ENCODE measurements at places on chromosomes 12 and 14.

- DNase-seq: no peak
Observed at GRCh38 chr14:95505030-95505589, 11.3 kb downstream of the SYNE3 start.

- DNase-seq: no peak
Observed at GRCh38 chr14:62064751-62065323, 302.6 kb downstream of the SNAPC1 start.

DNA sequence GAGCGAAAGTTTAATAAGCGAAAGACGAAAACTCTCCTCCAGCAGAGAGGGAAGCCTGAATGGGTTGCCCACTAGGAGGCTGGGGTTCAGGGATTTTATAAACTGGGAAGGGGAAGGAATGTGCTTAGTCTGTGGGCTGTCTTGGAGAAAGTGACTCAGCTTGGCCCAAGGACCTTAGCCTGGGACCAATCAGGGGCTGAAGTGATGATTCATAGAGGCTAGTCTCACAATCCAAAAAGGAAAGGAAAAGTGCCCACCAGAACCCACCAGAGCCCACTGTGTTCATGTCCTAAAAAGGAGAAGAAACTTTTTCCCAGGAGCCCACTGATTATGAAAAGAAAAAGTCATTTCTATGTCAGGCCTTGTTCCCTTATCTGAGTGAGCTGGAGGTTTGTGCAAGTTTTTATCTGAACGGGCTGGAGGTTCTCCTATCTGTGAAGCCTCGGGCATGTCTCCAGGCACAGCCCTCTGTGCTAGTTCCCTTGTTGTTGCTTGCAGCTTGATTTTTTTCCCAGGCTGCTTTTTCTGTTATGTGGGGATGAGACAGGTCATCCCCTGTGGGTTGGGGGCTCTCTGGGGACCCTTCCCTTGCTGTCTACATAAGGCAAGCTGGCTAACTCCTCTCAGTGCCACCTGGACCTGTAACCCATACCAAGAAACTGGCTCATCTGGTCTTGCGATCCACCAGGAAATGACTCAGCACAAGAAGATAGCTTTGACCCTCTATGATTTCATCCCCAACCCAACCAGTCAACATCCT is 8.3 kb upstream of the GOLGA5 start:
- DNase-seq: no peak

GRCh38 chr12:115771065-115771464 is 506.4 kb downstream of the MED13L start:
- no peak for DNase-seq

- DNase-seq: no peak
Observed at GRCh38 chr12:69837657-69838415, 12.8 kb downstream of the MYRFL start.

DNA sequence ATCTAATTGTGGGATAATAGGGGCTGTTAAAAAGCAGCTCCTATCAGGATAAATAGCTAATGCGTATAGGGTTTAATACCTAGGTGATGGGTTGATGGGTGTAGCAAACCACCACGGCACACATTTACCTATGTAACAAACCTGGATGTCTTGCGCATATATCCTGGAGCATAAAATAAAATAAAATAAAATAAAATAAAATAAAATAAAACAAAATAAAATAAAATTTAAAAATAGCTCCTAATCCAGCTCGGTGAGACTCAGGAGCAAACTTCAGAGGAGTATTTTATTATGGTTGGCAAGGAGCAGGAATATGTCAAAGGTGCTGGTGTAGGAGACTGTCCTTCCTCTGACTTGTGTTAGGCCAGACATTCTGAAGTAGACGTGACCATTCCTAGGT is 721.0 kb downstream of the BCL11B start:
- no peak for DNase-seq

- DNase-seq: no peak
Observed at GRCh38 chr14:94833633-94834032, 63.7 kb upstream of the GSC start.

DNA sequence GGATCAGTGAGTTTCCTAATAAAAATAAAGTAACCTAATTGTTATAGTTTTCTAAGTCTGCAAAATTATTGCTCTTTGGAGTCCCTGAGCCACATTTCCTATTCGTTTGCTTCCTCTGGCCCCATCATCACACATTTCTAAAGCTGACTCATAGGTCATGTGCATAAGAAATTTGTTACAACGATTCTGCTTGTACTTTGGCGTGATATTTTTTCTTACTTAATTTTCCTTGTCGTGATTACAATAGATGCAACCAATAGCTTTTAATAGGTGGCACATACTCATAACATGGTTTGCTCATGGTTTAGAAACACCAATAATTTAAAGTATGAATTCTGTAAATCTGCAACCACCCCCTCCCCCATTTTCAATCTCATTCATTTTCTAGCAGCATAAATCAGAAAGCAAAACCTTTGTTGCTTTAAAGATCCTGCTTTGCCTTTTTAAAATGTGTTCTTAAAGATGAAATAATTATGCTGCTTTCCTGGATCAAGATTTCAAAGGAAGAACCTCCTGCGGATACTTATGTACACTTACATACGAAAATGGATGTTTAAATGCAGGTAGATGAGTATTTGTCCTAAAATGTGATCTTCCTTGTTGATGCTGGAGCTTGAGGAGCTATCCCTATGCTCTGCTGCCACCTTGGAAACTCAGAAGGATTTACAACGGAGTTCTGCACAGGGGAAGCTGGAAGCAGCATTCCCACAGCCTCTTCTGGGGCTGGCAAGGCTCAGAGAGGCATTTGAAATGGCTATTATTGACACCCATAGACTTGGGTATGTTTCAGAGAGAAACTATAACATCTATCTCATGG is 1.7 kb upstream of the FLRT2 start:
- no peak for DNase-seq

DNA sequence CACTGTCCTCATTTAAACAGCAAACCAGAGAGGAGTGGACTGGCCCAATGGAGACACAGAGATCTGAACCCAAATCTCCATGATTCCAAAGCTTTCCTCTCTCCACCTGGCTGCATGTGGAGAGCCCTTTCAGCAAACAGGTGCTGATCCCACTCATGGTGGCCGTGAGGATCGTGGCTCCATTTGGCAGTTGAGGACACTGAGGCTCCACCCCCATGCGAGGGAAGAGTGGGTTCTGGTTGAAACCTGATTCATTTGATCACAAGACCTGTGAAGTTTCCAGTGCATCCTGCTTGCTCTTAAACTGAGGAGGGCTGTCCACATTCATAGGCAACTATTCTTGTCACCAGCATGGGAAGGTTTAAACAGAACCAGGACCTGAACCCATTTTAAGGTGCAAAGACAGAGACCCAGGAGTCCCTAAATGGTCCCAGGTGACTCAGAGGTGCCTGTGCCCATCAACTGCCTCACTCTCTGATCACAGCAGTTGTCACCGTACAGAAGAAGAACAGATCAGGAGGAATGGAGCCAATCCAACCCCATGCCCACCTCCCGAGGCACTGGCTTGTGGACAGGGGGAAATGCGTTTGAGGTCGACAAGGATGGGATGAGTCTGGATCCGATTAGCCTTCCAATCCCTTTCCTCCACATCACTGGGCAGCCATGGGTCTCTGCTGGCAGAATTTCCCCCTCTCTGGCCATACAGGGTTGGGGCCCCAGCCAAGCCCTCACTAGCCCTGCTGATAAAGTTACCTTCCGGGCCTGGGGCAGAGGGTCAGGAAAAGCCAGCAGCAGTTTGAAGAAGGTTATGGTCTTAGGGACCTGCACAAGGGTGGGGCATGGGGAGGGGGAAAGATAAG is 45.5 kb upstream of the BCL11B start:
- no peak for DNase-seq

DNA sequence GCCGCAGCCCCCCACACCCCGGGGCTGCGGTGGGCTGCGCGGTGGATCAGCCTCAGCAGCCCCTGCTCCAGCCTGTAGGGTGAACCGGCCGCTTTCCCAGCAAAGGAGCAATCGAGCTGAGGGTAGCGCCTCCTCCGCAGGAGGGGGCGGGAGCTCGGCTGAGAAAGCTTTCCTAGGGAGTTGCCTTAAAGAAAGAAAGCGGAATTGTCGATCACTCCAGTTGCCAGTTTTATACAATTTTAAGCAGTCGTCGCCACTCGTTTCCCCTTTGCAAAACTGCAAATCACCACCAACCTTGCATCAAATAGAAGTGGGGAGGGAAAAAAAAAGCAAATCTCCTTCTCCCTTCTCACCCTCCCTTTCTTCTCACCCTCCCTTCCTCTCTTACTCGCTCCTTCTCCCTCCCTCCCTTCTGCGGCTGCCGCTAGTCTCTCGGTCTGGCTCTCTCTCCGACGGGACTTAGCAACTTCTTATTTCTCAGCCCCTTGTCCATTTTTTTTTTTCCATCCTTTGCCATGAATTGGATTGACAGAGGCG is at the start of gene PDE3A:
Gene PDE3A, plus strand, starts transcription at position 424 of the 537 bp plus-strand sequence. CDS start 748 bp downstream, outside the sequence.
- DNase-seq: no peak

GRCh38 chr12:97767347-97767746 is 304.7 kb downstream of the RMST start:
- DNase-seq: no peak

GRCh38 chr12:100953217-100953616 is 158.6 kb downstream of the ANO4 start:
- no peak for DNase-seq

DNA sequence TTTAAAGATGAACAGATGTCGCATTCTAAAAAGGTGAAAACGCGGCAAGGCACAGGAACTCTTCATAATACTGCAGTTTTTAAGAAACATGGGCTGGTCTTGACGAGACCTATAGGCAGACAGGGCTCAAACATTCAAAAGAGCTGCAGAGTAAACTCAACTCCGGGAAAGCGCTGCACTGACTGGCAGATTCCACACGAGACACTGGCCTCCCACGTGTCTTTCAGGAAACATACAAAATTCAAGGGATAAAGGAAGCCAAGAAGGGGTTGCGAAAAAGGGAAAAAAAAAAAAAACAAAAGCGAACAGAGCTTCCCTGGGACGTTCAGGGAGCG is 614 bp upstream of the ARF6 start:
- DNase-seq: no peak

DNA sequence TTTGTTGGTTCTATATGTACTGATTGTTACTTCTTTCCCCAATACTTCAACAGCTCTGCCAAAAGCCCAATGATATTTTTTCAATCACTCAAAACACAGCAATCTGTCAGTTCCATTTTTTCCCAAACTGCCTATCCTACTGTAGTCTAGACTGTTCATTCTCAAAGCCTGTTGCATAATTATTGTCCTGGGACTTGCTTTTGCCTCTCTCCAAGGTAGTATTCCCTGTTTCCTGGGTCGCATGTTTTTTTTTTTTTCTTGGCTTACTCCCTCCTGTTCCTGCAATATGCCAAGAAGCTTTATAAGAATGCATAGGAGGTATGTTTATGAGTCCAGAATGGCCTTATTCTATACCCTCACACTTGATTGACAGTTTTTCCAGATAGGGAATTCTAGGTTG is 19.9 kb upstream of the CCNT1 start:
- no peak for DNase-seq

DNA sequence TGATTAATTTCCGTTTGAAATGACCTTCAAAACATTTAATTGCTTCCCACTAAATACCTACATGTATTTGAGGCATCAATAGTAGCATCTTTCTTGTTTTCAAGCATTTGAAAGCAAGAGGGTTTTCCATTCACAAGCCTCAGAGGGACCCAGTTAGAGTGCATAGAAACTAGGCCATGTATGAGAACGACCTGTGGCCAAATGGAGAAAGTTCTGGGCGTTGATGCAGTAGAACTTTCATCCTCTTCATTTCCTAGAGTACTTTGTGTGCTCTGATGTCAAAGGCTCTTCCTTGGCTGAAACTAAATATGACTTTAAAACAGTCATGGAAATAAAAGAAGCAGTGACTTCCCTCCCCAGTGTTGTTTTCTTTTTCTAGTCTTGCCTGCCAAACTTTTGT is 944 bp upstream of the DHRS7 start:
- DNase-seq: no peak

- no peak for DNase-seq
Observed at GRCh38 chr14:100540141-100540925, 46.9 kb downstream of the BEGAIN start.

GRCh38 chr14:68177728-68178127 is 358.1 kb downstream of the RAD51B start:
- no peak for DNase-seq

DNA sequence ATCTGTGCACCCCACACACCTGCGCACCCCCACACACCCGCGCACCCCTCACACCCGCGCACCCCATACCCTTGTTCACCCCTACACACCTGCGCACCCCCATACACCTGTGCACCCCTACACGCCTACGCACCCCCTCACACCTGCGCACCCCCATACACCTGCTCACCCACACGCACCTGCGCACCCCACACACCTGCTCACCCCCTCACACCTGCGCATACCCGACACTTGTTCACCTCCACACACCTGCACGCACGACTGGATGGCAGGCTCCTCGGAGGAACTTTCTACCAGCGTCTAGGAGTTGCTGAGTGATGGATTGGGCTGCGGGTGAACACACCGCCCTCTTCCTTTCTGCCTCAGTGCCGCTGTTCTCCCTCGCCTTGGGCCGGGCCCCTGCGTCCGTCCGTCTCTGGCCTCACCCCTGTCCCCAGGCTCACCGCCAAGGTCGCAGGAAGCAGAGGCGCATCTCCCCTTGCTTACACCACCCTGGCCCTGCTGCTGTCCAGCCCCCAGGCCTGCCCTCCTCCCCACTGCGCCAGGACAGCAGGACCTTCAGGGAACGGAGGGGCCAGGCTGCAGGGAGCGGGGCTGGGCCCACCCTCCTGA is 20.7 kb upstream of the TMEM106C start:
- DNase-seq: no peak

DNA sequence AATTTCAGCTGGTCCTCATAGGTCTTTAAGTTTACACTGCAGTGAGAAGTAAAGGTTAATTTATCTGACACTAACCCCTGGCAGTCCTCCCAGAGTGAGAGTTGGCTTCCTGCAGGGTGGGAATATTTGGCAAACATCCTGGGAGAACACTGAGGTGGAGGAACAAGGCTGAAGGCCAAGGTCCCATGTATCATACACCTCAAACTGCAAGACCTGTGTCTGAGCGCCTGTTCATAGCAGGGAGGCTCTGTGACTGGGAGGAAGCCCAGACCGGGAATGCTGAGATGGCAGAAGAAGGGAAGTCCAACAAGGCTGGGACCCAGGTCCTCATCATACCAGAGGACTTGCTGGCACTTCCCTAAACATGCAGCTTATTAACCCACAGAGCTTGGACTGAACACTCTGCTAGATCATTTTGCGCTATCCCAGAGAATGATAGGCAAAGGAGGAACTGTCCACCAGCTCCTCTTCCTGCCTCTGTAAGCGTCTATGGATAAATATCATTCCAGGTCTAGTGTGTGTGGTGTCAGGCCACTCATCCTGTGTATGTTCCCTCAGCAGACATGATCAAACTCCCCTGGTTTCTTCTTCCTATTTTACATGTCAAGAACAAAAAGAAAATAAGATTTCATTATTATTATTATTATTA is 199.6 kb upstream of the CNOT2 start:
- DNase-seq: no peak

GRCh38 chr12:39541471-39541870 is 78.1 kb downstream of the ABCD2 start:
- no peak for DNase-seq
